Right kidney (tissue), 9 donors: ENCODE measurements at places on chromosomes 6 and 20.

DNA sequence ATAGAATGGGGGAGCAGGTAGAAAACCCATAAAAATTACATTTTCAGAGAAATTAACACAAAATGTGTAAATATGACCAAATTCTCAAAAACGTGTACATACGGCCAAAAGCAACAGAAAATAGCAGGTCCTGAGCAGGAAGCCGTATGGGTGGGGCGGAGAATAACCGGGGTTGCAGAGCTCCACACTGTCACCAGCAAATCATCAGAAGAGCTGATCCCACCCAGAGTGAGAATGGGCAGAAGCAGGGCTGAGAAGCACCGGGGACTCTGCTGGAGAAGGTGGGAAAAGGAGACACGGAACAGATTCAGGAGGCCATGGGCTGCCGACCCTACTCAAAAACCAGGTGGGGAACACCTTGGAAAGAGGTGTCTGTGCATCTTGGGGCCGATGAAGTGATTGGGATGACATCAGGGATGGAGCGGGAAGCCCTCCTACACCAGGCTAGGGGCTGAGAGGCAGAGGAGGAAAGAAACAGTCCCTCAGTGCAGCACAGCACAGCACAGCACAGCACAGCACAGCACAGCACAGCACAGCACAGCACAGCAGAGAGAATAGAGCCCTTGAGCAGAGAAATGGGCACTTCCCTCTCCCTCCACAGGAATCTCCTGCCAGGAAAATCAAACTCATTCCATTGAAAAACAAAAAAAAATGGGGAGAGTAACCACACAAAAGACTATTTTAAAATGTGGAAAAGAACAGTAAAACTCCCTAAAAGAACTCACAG lies 22.3 kb downstream of the STX7 start:
- no peak for DNase-seq

DNA sequence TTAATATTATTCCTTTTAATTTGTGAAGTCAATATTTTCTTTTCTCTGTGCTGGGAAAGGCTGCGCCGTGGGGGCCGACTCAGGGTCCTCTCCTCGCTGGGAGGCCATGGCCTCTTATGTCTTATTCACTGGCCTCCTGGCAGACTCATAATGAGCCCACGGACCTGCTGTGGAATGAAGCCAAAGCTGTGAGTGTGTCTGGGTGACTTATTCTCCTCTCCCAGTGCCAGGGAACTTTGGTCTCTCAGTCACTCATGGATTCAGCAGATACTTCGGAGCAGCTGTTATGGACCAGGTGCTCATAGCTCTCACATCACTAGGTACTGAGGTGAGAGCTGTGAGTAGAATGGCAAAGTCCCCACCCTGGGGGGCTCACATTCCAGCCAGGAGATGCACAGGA lies 297.6 kb downstream of the CDH26 start:
- DNase-seq, result no peak

- DNase-seq, result no peak
Observed at GRCh38 chr20:53344891-53345290, 248.7 kb downstream of the ZNF217 start.

DNA sequence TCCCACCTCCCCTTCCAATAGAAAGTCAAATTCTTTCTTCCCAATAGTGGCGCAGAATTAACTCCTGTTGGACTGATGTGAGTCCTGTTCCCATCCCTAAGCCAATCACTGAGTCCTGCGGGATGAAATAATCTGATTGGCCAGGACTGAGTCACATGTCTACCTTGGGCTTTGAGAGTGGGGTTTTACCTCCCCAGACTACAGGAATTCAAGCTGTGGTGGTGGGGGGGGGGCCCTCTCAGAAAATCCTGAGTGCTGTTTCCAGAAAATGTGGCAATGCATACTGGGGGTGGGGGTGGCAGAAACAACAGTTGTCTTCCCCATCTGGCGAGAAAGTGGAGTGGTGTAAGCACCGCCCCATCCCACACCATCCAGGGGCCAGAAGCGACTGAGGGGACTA lies 65.7 kb downstream of the CTCFL start:
- no peak for DNase-seq

GRCh38 chr20:5845681-5846615 lies 95.7 kb downstream of the SHLD1 start:
- peak; percentile 29 for DNase-seq

DNA sequence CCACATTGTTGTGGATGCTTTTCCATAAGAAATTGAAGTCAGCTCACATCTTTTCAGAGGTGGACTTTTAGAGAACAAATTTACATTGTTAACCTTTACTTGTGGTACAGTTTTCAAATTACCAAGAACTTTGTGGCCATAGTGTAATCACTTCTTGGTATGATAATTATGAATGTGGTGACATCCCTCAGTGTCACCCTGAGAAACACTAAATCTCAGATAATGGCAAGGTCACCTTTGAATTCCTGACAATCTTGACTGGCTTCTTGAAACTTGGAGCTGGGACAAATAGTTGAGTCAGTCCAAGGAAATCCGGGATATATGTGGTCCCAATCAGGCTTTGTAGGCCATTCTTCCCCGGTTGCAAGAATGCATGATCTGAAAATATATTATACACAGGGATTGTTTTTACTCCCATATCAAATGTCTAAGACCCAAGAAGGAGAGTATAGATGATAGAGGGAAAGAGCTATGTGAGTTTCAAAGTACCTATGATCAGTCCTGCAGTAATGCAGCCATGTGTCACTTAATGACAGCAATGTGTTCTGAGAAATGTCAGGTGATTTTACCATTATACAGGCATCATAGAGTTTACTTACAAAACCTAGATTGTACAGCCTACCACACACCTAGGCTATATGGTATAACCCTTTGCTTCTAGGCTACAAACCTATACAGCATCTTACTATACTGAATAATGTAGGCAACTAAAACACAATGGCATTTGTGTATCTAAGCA lies 120.8 kb upstream of the MTHFD1L start:
- DNase-seq, result no peak
